Urothelium cell line (cell line): ENCODE measurements at places on chromosomes 1 and 21.
A peak's percentile ranks its signal among the peaks of the same experiment; 100 is the strongest.

- no peak for DNase-seq
Measured at GRCh38 chr21:42229676-42230075, 10.7 kb downstream of the ABCG1 start.

DNA sequence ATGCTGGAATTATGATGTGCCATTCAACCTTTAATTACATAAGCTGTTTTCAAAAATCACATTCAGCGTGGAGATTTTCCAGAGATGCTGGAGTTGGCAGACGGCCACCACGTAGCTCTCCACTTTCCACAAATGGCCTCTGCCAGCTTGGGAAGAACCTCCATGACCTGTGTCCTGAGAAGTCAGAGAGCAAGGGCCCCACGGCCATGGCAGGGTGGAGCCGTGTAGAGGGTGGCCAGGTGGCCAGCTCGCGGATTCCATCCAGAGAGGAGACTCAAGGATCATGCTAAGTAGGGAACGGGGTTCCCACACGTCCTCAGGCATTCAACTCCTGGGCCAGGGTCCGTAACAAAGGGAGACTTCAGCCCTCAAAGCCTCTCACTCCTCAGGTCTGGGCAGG lies 1.3 kb upstream of the GALE start:
- no peak for DNase-seq

DNA sequence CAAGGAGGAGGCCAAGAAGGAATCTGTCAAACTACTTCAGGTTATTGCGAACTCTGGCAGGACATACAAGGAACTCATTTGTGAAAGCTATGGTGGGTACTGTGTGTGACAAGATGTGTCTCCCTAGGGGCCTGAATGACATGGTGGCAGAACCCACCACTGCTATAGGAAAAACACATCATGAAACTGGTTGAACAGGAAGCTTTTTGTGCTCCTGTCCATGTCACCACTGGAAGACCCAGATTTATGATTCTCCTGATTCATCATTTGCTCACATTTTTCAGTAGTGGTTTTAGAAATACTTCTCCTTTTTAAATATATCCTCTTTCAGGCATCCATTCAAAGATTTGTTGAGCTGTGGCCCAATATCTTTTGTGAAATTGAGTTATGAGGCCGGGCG lies 23.6 kb downstream of the ARMH1 start:
- no peak for DNase-seq

GRCh38 chr1:55931081-55931940 lies 648.1 kb downstream of the PLPP3 start:
- no peak for DNase-seq

DNA sequence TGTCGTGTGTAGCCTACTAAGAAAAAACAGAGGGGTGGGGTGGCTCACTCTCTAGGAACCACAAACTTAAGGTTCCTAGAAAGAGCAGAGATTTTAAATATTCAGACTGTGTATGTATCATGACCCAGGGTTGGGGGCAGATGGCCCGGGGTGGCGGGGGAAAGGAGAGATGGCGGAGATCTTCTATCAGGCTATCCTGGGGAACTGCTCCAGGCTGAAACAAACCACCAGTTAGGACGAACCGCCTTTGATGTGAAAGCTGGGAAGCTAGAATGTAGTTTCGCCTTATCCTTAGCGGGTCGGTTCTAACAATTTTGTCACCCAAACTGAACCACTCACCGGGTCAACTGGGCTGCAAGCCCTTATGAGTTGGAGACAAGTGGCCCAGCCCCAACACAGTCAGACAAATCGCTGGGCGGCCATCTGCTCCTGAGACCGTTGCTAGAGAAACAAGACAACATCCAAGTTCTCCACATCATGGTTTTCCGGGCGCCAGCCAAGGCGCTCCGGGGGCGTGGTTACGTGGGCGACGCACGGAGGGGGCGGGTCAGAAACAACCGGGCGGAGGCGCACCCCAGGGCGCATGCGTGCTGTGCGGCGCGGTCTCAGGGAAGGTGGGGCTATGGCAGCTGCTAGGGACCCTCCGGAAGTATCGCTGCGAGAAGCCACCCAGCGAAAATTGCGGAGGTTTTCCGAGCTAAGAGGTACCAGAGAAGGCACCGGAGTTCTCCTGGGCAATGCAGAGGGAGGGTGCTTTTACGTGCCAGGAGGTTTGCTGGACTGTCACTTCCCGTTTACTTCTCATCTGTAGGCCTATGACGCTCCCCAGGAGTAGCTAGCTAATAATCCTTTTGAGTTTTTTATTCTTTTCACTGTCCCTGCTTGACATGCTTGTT lies at the start of the genes FPGT and LRRIQ3:
TSS of gene FPGT (plus strand) at position 586 of the 896 bp plus-strand sequence. CDS start at position 623, 37 bp downstream.
TSS of gene LRRIQ3 (minus strand) at position 520 of the 896 bp plus-strand sequence. CDS start 14,492 bp downstream, outside the sequence.
- peak; percentile 96 for DNase-seq

GRCh38 chr1:63545780-63546179 lies 22.5 kb downstream of the EFCAB7 start:
- DNase-seq = no peak

GRCh38 chr1:73511038-73511437 lies 686.9 kb downstream of the LRRIQ3 start:
- no peak for DNase-seq

DNA sequence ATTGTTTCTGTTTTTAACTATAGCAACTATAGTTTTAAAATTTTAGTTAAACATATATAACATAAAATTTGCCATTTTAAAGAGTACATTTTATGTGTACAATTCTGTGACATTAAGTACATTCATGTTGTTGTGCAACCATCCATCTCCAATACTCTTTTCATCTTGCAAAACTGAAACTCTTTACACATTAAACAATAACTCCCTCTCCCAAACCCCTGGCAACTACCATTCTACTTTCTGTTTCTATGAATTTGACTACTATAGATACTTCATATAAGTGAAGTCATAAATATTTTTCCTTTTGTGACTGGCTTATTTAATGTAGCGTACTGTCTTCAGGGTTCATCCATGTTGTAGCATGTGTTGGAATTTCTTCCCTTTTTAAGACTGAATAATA lies 25.9 kb downstream of the PCBP3 start:
- no peak for DNase-seq

- no peak for DNase-seq
Measured at GRCh38 chr21:33267250-33267649, 1.1 kb downstream of the IL10RB start.

DNA sequence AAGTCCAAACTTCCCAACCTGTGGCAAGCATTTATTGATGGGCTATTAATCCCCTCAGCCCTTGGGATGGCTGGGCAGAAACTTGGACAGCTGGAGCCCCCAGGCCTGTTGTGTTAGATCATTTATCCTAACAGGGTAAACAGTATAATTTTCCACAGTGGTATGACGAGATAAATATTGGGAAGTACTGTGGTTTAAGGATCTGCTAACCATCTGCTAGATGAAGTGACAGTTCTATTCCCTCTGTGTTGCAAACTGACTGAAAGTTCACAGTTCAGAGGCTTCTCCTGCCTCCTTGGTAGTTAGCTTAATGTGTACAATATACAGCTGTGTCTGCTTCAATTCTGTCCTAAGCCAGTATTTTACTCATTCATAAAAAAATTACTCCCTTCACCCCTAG lies 127.5 kb upstream of the CHODL start:
- no peak for DNase-seq

- no peak for DNase-seq
Measured at GRCh38 chr1:33295023-33295422, 25.9 kb downstream of the A3GALT2 start.

DNA sequence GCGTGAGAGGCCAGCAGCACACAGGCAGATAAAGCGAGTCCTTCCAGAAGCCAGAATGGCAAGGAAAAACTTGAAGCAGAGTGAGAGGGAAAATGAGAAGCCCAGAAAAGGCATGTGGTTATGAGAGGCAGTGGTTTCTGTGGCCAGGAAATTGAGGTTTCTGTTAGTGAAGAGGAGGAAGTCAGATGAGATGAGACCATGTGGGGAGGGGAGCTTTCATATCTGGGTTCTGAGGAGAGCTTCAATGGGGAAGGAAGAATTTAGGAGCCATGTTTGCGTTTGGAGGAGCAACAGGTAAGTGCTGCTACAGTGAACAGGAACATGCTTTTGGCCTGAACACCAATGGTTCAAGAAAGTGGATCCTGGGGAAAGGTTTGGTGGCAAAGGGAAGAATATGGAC lies 6.1 kb upstream of the CD1A start:
- DNase-seq = no peak

GRCh38 chr1:5985250-5985649 lies 7.0 kb downstream of the NPHP4 start:
- DNase-seq = no peak

DNA sequence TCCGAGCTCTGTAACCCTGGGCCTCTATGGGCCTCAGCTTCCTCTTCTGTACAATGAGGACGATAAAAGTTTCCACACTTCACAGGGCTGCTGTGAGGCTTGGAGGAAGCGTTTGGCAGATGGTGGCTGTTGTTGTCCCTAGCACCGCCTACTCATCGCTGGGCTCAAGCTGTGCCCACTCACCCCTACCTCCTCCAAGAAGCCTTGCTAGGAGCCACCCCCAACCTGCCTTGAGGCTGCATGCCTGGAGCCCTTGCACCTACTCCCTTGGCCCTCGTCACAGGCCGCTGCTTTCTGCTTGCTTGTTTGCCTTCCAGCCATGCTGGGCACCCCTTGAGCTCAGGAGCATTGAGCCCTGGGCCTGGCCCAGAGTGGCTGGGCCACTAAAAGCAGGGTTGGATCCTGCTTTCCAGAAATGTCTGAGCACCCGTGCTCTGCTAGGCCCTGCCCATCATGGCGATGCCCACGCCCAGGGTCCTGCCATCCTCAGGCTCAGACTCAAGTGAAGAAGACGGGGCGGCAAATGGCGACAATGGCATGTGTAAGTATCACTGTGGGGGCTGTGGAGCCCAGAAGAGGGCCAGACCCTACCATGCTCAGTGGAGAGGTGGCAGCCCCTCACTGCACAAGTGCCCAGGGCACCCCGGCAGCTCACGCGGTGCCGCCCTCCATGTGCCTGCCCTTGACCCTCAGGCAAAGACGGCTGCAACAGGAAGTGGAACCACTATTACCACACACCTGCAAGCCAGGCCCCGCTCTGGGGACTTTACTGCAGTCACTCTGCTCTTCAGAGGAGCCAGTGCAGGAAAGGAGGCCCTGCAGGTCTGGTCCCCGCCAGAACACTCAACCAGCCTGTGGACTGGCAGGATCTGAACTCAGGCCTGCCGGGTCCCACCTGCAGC lies 9.5 kb downstream of the SH3BGRL3 start:
- no peak for DNase-seq

DNA sequence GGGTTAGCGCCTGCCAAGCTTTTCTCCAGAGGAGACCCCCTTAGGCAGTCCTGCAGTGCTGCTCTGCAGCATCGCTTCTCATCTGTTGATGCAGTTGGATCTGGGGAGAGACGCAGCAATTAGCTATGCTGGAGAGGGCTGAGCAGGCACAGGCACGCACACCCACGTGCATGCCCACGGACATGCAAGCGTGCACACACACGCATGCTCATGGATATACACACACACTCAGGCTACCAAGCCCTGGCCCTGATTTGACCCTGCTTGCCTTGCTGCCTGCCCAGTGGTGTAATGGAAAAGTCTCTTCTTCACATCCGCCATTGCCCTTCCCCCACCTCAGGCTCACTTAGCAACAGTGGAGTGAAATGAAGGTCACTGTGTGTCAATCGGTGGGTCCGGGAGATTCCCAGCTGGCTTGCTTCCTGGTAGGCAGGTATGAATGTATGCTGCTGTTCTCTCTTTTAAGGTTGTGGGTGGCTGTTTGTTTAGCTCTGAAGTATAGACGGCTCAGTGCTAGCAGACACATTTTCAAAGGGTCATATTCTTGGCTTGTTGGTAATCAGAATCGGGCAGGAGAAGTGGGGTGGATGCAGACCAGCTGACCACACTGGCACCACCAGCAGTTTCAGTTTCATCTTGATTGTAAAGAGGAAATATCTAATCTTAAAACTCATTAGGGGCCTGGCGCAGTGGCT lies 9.5 kb downstream of the ATP1B1 start:
- DNase-seq = peak; percentile 23

- no peak for DNase-seq
Measured at GRCh38 chr1:160009801-160010200, 22.0 kb downstream of the PIGM start.

GRCh38 chr1:54842206-54842915 lies 41.2 kb upstream of the TTC22 start:
- no peak for DNase-seq

GRCh38 chr1:27563591-27564471 lies 40.1 kb downstream of the AHDC1 start:
- no peak for DNase-seq

DNA sequence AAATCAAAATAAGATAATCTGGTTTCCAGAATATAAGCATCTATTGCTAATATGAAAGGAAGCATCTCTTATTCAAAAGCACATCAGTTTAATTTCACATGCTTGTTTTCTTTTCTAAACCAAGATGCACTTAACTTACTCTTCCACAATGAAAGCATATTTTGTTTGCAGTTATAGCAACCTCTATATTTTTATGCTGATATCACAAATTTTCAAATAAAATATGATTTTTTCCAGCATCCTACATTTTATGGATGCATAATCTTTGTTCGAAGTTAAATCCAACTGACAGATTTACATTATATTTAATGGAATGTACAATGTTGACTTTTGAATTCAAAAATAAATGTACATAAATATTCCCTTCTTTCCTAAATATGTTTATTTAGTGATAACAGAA lies 978.3 kb upstream of the B3GALT2 start:
- DNase-seq = no peak

GRCh38 chr1:65044411-65044810 lies 78.1 kb upstream of the JAK1 start:
- DNase-seq = no peak

DNA sequence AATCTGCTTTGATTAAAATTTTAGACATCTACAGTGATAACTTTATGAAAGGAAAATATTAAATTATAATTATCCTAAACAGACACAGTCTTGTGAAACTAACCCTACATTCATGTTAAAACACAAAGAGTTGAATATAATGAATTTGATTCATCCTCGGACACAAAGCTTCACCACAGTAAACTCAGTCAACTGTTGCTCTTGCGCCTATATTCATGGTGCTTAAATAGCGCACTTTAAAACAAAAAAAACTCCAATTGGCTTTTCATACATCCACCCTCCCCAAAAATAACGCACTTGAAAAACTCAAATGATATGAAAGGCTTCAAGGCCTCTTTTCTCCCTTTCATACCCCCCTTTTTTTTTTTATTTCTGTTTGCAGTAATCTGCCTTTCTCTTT lies 260.3 kb downstream of the FAF1 start:
- no peak for DNase-seq

GRCh38 chr1:66873111-66873510 lies 51.5 kb downstream of the DNAI4 start:
- DNase-seq = no peak

DNA sequence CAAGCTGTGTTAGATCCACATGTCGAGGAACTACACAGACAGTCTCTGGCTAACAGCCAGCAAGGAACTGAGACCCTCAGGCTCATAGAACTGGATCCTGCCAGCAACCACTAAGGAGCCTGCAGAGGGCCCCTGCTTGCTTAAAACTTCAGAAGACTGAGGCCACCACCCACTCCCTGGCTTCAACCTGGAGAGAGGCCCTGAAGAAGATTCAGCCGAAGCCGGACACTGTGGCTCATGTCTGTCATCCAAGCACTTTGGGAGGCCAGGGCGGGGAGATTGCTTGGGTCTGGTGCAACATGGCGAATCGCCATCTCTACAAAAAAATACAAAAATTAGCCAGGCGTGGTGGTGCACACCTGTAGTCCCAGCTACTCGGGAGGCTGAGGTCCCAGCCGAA lies 92.6 kb upstream of the TMPRSS2 start:
- DNase-seq = no peak

- DNase-seq = no peak
Measured at GRCh38 chr1:55618199-55618598, 403.0 kb upstream of the USP24 start.
